ENCODE measurements at places on chromosomes 3 and 15.

DNA sequence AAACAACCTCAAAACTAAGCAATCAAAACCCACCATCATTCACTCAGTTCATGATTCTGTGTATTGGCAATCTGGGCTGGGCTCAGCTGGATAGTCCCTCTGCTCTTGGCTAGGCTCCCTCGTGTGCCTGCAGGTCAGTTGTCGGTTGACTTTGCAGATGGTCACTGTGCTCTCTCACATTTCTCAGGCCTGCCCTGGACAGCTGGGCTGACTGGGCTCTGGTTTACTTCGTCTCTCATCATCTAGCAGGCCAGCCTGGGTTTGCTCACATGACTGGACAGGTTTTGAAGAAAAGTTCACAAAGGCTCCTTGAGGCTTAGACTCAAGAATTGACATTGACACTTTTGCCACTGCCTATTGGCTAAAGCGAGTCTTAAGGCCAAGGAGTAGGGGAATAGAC lies 105.0 kb upstream of the CTNNB1 start:
- no peak for DNase-seq

DNA sequence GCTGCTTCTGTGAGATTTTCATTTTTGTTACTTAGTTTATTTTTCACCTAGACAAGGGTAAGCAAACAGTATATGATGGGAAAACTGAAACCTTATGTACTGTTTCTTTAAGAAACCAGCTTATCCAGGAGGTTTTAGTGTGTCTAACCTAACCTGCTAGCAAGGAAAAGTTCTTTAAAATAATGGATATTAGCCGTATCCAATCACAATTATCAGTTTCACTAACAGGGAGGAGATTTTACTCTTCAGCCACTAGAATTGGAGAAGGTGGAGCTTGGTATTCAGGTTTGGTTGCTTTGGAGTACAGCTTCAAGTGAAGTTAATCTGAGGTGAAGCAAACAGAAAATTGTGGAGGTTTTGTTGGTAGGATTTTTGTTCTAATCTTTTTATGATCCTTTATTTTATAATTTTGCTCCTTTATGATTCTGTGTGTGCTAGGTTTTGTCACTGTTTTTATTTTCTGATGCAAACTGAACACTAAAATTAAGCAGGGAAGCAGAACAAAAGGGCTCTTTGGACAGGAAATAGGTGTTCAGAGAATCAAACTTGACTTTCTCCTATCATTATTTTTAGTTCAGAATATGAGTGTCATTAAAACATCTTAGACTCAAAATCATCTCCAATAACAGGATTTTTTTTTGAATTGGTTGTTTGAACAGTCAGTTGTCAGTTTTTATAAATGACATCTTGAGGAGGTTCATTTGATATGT lies 13.0 kb downstream of the ZFAND6 start:
- DNase-seq: no peak

GRCh38 chr3:143132246-143132980 lies 12.8 kb downstream of the CHST2 start:
- no peak for DNase-seq

GRCh38 chr3:70580021-70580420 lies 267.6 kb upstream of the MDFIC2 start:
- DNase-seq: no peak

DNA sequence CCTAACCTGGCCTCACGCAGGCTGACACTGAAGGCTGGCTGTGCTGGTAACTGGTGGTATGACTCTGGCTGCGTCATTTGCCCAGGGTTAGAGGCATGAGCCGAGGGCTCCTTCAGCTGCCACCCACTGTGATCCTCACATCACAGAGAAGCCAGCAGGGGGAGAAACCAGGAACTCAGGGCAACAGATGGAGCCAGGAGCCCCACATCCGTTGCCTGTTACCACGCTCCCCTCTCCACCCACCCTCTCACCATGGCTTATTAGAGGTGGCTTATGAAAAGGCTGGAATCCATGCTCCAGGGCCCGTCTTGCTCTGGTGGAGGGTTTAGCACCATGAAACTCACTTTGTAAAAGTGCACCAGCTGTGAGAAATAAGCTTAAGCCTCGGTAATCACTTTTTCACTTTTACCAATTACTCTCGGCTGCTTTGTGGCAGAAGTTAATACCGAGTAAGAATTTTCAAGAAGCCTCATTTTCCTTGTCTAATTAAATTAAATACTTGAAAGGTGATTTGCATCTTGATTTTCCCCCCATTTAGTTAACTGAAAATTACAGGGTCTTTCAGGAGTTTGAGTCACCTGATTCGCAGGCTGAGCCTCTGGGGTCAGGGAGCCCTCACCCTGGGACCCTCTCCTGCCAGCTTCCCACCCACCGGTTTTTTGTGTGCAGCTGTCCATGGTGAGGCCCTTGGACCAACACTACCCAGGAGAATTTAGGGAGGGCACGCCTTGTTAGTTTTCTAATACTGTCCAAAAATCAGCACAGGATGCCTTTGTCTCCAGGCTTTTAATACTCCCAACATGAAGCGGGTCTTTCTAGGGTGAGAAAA lies 60.9 kb downstream of the ASB7 start:
- DNase-seq: no peak

GRCh38 chr3:52299879-52300611 lies 12.4 kb downstream of the GLYCTK start:
- DNase-seq: no peak

DNA sequence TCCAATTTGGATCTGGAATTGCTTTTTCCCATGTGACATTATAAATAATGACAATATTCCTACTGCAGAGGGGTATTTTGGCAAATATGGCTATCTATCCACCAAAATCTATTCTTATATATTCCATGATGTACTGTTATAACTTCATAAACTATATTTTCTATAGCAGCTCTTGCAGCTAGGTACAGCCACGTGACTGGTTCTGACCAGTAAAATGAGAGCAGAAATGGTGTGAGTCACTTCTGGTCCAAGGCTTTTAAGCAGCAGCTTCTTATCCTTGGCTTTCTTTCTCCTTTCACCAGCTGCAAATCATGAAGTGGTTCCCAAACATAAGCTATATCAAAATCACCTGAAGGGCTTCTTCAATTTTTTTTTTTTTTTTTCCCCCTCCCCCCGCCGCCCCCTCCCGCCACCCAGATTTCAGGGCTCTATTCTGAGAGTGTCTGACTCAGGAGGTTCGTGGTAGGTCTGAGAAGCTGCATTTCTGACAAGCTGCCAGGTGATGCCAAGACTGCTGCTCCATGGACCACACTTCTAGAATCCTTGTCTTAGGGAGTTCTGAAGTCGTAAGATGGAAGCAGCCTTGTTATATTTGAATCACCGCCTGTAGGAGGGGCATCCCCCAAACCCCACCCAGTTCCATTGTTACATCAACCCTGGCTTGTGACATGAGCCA lies 357.5 kb downstream of the CHST2 start:
- no peak for DNase-seq

DNA sequence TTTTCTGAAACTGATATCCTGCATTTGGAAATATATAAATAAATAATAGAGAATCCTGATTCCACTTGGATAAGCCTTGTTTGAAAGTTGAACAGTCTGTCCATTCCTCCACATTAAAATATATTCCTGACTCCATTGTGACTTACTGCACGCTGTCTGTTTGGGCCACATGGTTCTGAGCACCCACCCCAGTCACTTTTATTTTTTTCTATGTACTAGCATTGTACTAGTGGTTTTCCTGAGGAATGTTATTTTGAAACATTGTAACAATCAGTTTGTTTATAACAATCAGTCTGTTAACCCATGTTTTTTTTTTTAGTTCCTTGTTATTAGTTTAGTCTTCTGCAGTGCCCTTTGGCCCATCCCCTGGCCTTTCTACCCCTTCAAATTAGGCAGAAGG lies 87.4 kb upstream of the CCNL1 start:
- no peak for DNase-seq

GRCh38 chr3:22141769-22142168 lies 390.8 kb upstream of the ZNF385D start:
- no peak for DNase-seq

DNA sequence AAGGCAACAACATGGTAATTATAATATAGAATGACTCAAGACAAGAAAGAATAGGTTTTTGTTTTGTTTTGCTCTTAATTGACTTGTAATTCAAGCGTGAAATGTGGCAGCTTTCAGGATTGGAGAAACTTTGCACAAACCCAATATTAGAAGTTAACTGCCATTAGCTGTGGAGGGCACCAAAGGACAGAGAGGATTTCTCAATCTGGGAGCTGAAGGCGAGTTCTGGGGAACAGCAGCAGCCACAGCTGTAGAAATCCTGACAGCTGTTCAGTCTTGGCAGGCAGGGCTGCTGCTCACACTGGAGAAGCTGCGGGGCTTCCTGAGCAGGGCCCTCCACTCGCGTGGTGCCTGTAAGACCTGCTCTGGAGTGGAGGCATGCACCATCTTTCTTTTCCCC lies 182.2 kb upstream of the IL12A start:
- DNase-seq: no peak

GRCh38 chr3:151382671-151383070 lies 1.9 kb downstream of the P2RY12 start:
- DNase-seq: no peak

GRCh38 chr3:135967867-135968266 lies 2.3 kb downstream of the PPP2R3A start:
- no peak for DNase-seq

DNA sequence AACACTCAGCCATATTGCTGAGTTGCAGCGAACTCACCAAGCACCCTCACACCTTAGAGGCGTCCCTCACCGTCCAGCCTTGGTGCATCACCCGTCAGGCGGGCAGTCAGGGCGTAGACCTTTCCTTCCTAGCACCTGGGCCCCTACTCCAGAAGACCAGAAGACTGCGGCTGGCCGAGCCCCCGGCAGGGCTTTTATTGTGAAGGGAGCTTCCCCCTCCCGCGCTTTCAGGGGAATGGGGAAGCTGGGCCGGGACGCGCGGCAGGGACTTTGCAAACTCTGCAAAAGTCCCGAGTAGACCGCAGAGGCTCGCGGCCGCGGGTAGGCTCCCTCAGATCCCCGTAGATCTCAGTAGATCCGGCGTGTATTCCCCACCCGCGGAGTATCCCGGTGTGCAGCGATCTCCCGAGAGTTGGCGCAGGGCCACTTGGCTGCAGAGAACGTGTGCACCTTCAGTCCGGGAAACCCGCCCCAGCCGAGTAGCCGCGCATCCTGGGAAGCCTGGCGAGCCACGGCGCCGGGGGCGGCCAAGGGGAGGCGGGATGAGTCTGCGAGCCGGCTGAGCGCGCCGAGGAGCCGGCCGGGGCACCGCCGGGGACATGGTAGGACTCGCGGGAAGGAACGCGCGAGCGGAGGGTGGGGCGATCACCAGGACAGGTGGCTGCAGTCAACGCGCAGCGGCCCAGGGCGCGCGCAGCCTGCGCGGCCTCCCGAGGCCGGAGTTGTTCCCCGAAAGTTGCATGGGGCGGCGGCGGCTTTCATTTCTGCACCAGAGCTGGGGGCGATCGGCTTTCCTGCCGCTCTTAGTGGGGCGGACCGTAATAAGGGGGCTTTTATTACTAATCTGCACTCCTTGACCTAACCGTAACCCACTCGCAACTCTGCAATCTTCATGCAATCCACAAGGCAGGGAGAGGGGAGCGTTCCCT lies at the start of gene GASK1A:
Gene GASK1A (plus strand): TSS at position 268 of the 929 bp plus-strand sequence. CDS start 332 bp downstream, at position 600.
- no peak for DNase-seq

DNA sequence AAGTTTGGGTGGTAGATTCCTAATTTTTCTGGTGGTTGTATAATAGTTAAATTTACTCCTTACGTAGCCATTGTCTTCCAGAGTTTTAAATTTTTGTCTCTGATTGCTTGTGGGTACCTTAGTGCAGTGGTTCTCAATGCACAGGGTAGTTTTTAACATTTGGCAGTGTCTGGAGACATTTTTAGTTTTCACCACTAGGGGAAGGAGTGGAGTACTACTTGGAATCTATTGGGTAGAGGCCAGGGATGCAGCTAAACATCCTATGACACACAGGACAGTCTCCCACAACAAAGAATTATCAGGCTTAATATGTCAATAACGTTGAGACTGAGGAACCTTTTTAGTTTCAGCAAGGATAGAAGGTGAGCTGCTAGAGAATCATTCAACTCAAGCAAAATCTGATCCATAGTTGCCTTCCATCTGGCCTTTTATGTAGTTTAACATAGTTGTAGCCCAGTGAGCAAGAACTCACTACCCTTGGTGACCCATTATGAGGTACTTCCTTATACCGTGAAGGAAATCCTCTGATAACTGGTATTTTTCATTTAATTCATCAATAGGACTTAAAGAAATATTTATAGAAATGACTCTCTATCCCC lies 8.6 kb upstream of the STX19 start:
- no peak for DNase-seq

DNA sequence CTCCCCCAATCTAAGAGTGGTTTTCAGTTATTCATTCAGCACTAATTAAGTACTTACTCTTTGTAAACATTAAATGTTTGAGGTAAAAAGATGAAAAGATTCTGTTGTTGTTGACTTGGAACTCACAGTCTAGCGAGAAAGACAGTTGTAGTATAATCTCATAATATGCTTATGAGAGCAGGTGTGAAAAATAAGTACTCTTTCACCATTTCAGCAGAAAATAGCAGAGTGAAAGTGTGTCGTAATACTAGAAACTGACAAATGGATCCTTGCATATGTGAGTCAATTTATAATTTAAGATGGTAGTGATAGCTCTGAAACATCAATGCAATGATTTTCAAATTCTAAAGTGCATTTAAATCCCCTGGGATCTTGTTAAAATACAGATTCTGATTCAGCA lies 618.8 kb upstream of the CCDC54 start:
- DNase-seq: no peak

DNA sequence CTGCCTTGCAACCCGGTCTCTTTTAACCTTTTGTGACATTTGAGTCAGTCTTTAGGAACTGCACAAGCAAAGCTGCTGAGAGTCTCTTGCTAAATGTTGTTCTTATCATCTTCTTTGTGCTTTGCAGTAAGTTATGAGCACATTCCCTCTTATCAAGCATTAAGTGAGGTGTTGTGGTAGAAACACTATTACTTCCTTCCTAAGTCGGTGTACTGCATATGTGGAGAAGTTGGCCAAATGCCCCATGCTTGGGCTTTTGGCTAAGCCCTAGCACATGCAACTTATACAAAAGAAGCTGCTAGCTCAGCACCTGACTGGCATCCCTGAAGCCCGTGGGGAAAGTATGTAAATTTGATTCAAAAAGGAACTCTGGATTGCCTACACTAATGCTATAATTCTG lies 136.5 kb upstream of the RBMS3 start:
- no peak for DNase-seq

GRCh38 chr3:38834110-38834509 lies 18.1 kb upstream of the SCN10A start:
- DNase-seq: peak; percentile 42

- no peak for DNase-seq
These were observed 135.0 kb downstream of the TFG start for GRCh38 chr3:100844063-100844936.

DNA sequence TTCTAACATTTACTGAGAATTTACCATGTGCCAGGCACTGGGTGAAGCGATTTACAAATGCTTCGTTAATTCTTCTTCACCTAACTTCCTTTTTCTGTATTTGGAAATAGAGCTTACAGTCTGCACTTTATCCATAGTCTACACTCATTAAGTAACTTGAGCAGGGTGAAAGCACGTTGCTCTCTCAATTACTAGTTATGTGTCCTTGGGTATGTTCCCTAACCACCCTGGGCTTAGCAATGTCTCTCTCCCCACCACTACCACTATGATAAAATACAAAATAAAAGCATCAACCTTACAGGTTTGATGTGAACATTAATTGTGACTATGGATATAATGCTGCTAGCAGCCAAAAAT lies 172.9 kb upstream of the SLC2A2 start:
- no peak for DNase-seq

- no peak for DNase-seq
These were observed 48.7 kb downstream of the PPM1L start for GRCh38 chr3:160804762-160805161.

GRCh38 chr3:76683256-76683655 lies 356.6 kb upstream of the ROBO2 start:
- no peak for DNase-seq
